ENCODE measurements at places on chromosomes 4 and X. TPM values are rescaled to one million over a fixed set of nuclear protein-coding genes. Genes with fewer than 3 reads are reported as not detected.

- no peak for DNase-seq
Measured at GRCh38 chr4:117326091-117326490, 240.7 kb upstream of the TRAM1L1 start.

DNA sequence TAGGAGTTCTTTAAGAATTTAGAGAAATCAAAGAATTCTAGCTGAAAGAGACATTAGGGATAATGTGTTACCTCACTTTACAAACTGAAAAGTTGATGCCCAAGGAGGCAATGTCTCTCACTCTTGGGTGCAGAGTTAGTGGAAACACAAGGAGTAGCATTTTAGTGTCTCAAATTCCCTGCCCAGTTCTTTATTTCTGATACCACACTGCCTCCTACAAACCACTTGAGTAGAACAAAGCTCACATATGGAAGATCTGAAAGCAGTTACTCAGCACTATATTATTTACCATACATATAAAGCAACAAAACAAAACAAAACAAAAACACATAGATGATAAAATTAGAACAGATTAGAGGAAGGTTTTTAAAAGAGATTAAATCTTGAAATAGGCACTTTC lies 124.2 kb downstream of the REELD1 start:
- DNase-seq, result no peak

- no peak for DNase-seq
Measured at GRCh38 chrX:80879143-80879542, 69.5 kb upstream of the BRWD3 start.

GRCh38 chrX:123477673-123478072 lies 255.2 kb downstream of the THOC2 start:
- no peak for DNase-seq

- DNase-seq, result no peak
Measured at GRCh38 chr4:148834804-148835631, 392.8 kb upstream of the NR3C2 start.

DNA sequence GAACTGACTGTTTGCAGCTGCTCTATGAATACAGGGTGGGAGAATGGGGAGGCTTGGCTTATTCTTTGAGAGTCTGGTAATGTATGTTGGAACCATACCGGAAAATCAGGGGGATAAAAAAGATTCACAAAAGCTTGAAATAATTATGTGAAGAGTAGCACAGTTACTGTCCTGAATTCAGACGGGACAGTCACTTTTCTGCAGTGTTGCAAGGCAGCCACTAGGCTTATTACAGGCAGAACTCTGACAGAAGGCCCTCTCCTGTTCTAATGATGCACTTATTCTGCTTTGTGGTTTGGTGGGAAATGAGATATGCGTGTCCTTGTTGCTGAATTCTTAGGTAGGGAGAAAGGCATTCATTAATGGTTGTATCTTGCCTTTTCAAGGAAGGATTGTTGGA lies 37.2 kb downstream of the GUCY1B1 start:
- no peak for DNase-seq

- no peak for DNase-seq
Measured at GRCh38 chr4:81896936-81897335, 425.2 kb upstream of the RASGEF1B start.

DNA sequence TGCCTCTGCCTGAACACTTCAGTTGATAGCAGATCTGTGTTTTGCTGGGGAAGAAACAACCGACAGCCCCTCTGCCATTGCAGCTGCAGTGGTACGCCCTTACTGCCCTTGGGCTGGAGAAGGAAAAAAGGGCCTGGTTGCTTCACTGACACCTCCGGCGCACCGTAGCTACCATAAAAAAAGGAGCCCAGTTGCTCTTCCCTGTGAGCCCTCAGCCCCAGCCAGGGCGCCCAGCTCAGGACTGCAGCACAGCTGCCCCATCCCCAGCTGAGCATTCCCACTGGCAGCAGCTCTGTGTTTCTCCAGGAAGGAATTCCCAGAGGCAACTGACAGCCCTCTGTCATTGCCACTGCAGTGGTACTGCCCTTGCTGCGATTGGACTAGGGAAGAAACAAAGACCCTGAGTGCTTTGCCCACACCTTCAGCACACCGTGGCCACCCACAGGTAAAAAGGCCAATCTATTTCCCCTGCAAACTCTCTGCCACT lies 142.7 kb downstream of the DKK2 start:
- DNase-seq, result no peak

GRCh38 chrX:97743014-97743413 lies 859.3 kb downstream of the RPA4 start:
- no peak for DNase-seq

GRCh38 chrX:103404231-103405008 lies 28.1 kb downstream of the BEX3 start:
- no peak for DNase-seq

DNA sequence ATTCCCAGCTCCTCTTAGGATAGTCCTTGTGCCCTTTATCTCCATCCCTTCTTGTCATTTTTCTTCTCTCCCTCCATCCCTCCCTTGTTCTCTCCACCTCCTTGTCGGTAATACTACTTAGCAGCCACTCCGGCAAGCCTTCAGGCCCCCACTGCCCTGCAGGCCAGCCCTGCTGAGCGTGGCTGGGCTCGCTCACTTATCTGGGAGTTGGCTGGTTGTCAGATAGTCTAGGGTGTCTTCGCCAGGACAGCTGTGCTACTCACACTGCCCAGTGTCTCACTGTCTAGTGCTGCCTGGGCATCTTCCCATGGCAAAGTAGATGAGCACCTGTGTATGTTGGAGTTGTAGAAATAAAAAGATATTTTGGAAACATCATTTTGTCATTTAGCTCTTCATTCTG lies 75.0 kb downstream of the STK32B start:
- no peak for DNase-seq

DNA sequence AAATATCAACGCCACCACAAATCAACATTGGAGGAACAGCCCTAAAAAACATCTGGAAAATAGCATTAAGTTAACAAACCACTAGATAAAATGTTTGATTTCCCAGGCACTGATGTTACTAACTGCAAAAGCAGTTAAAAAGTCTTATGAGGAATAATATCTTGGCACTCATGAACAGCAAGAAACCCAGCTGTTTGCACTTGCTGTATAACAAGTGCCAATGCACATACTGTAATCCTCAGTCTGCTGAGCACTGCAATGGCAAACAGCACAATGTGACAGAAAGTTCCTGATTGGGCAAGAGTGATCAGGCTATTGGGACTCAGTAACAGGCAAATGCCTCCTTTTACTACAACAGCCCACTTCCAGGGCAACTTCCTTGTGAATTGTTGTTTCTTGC lies 20.8 kb upstream of the SEC24B start:
- no peak for DNase-seq

DNA sequence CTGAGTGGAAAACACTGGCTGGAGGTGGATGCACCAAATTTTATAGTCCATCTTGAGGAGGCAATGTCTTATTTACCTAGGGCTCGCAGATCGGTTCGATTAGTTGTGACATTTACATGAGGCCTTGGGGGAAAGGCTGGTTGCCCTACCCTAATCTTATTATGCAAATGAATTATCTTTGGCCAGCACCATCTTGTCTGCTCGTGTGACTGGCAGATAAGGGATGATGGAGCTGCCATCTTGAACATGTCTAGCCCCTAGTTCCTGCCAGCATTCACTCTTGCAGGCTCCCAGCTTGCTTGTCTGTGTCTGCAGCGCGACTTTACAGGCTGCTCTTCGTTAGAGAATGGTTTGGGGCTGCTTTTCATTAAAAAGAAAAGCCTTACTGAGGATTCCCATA lies 61.9 kb downstream of the SEC24B start:
- no peak for DNase-seq

- DNase-seq, result no peak
Measured at GRCh38 chr4:1841201-1841886, 14.6 kb downstream of the LETM1 start.

Gene MTNR1A
- 0.39 TPM for total RNA-seq

Gene HSFX3
- total RNA-seq, result not detected

Gene STK26
- 64.3 TPM for total RNA-seq

Gene PNMA6A
- total RNA-seq, result 5.4 TPM

Gene TMPRSS11B
- total RNA-seq, result 3.1 TPM

Gene NIPAL1
- total RNA-seq, result 13.9 TPM
